ENCODE measurements at places on chromosomes 6 and 20.

DNA sequence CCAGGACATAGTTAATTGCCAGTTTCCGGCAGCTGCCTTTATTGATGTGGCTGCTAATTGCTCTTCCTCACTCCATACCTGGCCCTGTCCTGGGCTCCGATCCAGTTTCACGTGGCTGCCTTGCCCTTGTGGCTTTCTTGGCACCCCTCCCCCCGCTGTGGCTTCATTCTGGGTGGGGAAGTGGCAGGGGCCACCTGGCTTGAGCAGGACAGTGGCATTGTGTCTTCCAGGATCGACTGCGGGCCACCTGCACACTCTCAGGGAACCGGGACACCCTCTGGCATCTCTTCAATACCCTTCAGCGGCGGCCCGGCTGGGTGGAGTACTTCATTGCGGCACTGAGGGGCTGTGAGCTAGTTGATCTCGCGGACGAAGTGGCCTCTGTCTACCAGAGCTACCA lies 10.8 kb downstream of the MAVS start:
- no peak for DNase-seq

GRCh38 chr20:63177134-63177784 lies 38.7 kb downstream of the YTHDF1 start:
- no peak for DNase-seq

DNA sequence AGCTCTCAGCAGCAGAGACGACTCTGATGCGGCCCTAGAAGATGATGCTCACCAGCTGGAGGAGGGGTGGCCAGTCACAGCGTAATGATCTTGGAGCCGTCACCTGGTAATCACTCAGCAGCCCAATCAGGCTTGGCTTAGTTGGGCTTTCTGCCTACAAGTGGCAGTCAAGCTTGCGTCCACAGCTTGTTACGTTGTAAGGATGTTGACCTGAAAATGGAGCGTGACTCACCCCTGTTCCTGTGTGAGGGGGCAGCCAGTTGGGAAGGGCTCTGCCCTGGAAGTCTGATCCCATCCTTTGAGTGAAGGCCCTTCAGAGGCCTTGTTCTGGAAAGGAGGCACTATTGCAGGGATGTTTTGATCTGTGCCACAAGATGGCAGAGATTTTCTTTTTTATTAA lies 49.8 kb downstream of the SPATA2 start:
- no peak for DNase-seq

DNA sequence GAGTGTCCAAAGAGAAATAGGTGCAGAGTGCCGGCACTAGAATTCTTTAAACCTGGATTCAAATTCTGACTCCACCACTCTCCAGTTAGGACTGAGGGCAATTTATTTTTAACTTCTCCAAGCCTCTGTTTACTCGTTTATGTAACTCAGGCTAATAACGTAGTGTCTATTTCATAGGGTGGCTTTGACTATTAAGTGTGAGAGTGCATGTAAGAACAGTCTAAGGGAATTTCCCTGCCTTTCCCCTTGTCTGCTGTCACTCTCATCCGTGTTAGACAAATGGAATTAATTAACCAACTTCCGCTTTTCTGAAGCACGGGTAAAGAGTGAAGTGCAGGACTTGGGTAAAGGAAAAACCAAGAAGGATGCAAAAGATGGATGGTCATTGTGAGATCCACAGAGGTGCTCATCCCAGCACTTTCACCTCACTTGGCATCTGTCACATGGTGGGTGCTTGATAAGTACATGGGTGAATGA lies 4.1 kb upstream of the ZKSCAN8 start:
- no peak for DNase-seq

DNA sequence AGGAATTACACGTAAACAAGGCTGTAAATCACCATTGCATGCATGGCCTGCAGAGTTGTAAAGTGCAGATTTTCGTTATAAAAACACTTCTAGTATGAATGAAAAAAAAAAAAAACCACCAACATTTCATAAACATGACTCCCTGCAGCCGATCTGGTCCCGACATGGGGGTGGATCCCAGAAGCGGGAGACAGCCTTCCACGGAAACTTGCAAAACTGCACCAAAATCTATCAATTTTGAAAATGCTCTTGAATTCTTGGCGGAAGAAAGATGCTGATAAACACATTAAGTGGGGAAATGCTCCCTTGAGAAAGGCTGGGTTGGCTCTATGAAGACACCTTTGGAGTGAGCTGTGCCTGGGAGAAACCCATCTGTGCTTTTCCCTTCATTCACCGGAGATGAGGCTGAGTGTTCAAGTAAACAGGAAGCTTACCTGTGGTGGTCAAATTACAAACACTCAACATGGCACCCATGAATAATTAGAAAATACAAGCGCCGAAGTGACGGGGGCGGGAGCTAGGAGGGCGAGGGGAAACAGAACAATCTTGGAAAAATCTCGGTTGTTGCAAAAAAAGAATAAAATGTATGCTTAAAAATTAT lies 845 bp upstream of the ANKRD60 start:
- DNase-seq = no peak

DNA sequence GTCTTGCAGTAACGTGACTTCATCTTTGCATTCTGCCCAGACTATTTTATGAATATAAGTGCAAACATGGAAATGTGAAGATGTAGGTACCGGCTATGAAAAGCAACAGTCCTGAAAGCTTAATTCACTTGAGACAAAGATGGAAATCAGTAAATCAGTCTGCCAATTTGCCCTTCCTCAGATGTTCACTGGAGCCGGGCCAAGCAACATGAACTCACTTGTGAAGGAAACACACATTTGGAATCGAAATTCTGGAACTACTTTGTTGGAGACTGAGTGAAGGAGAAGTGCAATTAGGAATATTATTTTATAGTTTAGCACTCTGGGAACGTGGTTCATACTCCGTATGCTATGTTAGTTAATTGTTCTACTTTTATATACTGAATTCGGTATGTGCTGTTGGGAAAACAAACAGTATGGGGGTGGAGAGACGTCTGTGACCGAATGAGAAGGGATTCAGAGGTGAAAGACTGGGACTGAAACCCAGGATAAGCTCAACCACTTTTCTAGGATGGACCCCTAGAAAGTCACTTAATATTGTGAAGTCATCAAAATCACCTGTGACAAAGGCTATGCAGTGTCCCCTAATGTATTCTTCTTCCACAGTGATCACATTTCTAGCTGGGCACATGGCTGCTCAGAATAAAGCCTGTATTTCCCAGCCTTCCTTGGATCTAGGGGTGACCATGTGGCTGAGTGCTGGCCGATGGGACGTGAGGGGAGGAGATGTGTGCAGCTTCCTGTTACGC lies 95.5 kb downstream of the PREX1 start:
- no peak for DNase-seq

DNA sequence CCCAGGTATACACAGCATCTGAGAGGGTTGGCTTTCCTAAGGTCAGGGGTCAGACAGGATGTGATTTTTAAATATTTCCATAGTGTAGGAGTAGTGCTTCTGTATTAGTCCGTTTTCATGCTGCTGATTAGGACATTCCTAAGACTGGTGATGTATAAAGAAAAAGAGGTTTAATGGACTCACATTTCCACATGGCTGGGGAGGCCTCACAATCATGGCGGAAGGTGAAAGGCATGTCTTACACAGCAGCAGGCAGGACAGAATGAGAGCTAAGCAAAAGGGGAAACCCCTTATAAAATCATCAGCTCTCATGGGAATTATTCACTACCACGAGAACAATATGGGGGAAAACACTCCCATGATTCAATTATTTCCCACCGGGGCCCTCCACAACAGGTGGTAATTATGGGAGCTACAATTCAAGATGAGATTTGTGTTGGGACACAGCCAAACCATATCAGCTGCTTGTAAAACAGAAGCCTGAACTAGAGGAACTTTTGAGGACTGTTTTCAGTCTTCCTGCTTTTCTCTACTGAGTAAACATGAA lies 91.0 kb upstream of the MEI4 start:
- DNase-seq = no peak

DNA sequence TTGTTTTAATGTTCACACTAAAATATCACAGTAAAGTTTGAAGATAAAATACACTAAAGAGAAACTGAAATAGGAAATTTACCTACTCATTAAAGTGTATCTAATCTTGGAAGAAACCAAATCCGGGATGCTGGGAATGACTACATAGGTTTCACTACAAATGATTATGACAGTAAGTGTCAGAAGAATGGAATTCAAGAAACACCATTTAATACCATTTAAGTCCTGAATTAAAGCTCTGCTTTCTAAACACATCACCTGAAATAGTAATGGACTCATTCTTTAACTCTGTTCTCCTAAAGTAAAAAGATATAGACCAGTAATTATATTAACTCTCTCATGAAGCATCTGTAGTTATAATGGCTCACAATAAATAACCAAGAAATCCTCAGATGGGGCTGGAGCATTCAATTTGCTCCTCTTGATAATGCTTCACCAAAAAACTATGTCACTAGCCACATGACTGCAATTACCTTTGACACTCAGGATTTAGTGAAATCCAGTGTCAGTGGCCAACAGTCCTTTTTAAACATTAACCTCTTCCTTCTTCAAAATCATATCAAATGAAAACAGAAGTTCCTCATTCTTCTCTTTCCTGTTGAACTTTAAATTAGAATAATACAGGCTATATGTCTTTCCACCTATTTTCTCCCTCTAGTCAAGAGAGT lies 41.4 kb downstream of the MAP7 start:
- DNase-seq = no peak

DNA sequence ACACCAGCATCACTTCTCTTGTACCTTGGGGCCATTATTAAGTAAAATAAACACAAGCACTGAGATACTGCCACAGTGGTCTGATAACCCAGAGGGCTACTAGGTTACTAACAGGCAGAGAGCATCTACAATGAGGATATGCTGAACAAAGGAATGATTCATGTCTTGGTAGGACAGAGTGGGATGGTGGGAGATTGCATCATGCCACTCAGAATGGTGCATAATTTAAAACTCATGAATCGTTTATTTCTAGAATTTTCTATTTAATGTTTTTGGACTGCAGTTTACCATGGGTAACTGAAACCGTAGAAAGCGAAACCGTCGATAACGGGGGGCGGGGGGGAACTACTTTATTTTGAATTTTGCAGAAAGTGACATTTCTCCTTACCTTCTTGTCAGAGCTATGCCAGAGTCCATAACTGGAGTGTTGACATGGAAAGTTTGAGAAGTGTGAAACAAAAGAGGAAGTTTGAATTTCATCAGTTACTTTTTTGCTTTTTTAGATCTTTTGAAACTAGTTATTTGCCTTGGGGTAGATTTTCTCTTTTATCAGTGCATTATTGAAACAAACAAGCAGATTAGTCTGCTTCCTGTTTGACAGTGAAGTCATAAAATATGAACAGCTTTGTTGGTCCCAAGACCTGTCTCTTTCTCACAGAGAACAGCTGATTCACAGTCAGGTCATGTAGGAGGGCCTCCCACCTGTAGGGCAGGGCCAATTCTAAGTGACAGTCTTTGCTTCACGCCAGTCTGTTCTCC lies 124.9 kb downstream of the KLHL32 start:
- no peak for DNase-seq

- no peak for DNase-seq
Measured at GRCh38 chr6:140773276-140773675, 1359.4 kb upstream of the GJE1 start.

DNA sequence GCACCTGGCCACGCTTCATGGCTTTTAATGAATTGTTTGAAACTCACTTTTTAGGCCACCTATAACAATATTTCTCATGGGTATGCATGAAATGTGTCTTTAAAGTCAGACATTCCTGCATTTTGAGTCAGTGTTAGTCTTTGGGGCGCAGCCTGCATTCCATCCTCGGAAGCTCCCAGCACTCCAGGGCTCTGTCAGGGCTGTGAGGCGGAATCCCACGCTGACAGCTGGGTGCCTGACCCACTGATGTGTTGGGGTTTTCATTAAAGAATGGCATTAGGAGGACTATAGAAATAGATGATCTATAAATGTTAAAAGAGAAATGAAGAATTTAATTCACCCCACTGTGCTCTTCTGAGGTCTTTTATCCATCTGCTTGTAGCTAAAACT lies 16.2 kb upstream of the CLDN20 start:
- no peak for DNase-seq

GRCh38 chr6:90677440-90677839 lies 90.6 kb upstream of the MAP3K7 start:
- DNase-seq = no peak

DNA sequence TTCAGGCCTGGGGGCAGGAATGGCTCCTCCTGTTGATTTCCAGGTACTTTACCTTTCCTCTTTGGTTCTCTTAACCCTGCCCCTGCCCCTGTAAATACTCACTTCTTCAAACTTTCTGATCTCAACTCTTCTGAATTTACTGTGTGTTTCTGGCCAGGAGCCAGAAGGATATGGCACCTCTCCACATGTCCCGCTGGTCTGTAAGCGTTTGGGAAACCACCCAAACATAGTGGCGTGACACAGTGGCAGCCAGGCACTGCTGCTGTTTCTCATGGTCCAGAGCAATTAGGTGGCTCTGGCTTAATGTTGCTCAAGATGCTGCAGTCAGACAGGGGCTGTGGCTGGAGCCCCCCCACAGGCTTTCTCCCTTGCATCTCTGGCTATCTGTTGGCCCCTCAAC lies 374.5 kb downstream of the RNGTT start:
- no peak for DNase-seq

- no peak for DNase-seq
Measured at GRCh38 chr20:10288954-10289646, 70.5 kb downstream of the SNAP25 start.

DNA sequence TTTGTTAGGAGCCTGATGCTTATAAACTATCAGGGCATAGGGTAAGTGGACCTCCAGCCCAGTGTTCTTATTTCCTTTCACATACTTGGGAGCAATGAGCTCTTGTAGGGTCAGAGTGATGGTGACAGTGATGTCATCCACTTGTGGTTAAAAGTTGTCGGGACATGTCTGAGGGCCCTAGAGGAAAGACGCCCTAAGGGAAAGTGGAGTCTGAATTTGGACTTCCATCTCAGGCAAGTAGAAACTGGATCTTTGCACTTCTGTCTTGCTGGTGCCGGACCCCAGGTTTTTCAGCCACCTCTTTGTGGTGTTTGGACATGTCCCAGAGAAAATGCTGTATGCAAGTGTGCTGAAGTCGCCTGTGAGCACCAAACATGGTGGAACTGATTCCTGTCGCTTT lies 900.5 kb downstream of the C6orf118 start:
- DNase-seq = no peak

- no peak for DNase-seq
Measured at GRCh38 chr20:33796263-33796906, 14.8 kb upstream of the CHMP4B start.

DNA sequence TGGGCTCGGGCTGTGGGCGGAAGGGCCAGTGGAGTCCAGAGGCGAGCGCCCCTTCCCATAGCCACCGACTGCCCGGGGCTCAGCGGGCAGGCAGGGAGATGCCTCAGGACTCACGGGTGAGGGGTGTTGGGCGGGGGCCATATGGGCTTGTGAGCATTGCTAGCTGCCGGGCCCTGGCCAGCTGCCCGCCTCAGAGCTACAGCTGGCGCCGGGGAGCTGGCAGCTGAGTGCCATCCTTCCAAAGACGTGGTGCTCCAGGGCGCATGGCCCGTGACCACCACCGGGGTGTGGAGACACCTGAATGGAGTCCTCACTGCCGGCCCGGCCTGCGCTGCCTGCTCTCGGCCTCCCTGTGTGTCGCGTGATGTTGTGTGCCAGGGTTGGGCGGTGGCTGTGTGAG lies 10.6 kb upstream of the RBBP8NL start:
- DNase-seq = no peak

DNA sequence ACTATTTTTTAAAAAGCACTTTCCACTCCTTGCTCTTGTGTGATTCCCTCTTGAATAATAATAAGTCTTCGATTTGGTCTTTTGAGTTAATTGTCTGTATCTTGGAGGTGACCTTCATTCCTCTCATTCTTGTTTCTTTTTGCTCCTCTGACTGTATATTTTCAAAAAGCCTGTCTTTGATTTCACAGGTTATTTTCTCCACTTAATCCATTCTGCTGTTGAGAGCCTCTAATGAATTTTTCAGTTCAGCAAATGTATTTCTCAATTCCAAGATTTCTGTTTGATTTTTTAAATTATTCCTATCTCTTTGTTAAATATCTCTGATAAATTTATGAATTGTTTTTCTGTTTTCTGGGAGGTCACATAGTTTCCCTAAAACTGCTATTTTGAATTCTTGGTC lies 21.7 kb upstream of the KIAA1586 start:
- DNase-seq = no peak
